ENCODE measurements at places on chromosomes 3 and 15. TPM values are rescaled to one million over a fixed set of nuclear protein-coding genes. Genes with fewer than 3 reads are reported as not detected.

TMC3 gene
- polyA plus RNA-seq: 0.11 TPM

CACNA2D2 gene
- 18.3 TPM for polyA plus RNA-seq

NR2F2 gene
- 317 TPM for polyA plus RNA-seq

NMNAT3 gene
- polyA plus RNA-seq: 12.6 TPM

GRCh38 chr3:188752850-188753249, 418.9 kb upstream of the TPRG1 start:
- DNase-seq: no peak

DNA sequence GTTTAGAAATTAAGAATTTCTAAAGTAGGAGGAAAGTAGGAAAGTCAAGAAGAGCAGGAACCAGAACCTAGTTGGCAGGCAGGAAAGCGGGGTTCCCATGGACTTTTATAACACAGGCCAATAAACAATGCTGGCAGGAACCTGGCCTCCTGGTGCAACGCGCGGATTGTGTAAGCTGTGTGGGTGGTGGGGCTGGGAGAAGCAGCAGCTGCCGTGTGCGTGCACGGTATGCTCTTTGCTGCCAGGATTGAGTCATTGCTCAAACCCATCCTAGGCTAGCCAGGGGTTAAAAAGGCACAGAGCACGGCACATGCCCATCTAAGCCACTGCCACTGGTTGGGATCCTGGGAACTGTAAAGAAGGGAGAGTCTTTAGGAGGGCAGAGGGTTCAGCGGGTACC, 209.9 kb upstream of the RGMA start:
- no peak for DNase-seq

Data from renal pelvis (tissue), 12 donors.